ENCODE measurements at places on chromosomes 1 and 21. TPM values are rescaled to one million over a fixed set of nuclear protein-coding genes. Genes with fewer than 3 reads are reported as not detected.
A peak's percentile ranks its signal among the peaks of the same experiment; 100 is the strongest.

GRCh38 chr1:111733183-111733991 lies 5.8 kb downstream of the INKA2 start:
- DNase-seq, result peak; percentile 73
- H3K27ac ChIP-seq, result peak overlapping the region; percentile 83
- no peaks in the 10 kb centered on the region for H3K27me3 ChIP-seq
- H3K4me1 ChIP-seq, result peaks cover 37% of the 10 kb centered on the region
- H3K4me3 ChIP-seq, result no peak overlapping the region
- peaks cover 2% of the 10 kb centered on the region for H3K36me3 ChIP-seq

GRCh38 chr1:199716729-199717128 lies 310.8 kb upstream of the NR5A2 start:
- H3K36me3 ChIP-seq, result no peaks in the 10 kb centered on the region
- peaks cover 5% of the 10 kb centered on the region for H3K27me3 ChIP-seq
- no peaks in the 10 kb centered on the region for H3K4me1 ChIP-seq
- no peak overlapping the region for H3K27ac ChIP-seq
- no peak for DNase-seq

- H3K4me1 ChIP-seq, result no peaks in the 10 kb centered on the region
- peak; percentile 2 for DNase-seq
- no peak overlapping the region for H3K27ac ChIP-seq
- H3K36me3 ChIP-seq, result no peaks in the 10 kb centered on the region
- no peaks in the 10 kb centered on the region for H3K27me3 ChIP-seq
- H3K4me3 ChIP-seq, result no peak overlapping the region
These were observed 51.4 kb downstream of the GRIK1 start for GRCh38 chr21:29888437-29888836.

- H3K27me3 ChIP-seq, result no peaks in the 10 kb centered on the region
- H3K4me3 ChIP-seq, result no peak overlapping the region
- DNase-seq, result no peak
- no peak overlapping the region for H3K27ac ChIP-seq
These were observed 14.2 kb upstream of the F13B start for GRCh38 chr1:197081117-197081753.

DNA sequence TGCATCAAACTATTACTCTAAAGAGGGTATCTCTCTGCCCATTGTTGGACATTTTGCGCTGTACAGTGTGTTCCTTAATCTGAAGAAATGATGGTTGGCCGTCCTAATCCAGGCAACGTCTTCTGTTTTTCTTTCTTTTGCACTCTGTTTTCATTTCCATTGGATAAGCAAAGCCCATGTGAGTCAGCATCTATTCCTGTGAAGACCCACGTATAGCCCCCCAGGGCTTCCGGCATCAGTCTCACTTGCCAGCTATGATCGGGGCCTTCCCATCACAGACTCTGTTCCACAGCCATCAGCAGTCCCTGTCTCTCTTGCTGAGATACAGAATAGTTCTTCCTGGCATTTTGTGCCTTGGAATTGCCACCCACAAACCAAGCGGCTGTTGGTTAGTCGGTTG lies 29.2 kb upstream of the BRDT start:
- H3K4me1 ChIP-seq, result peaks cover 5% of the 10 kb centered on the region
- no peak for DNase-seq
- no peaks in the 10 kb centered on the region for H3K27me3 ChIP-seq
- H3K36me3 ChIP-seq, result no peaks in the 10 kb centered on the region
- H3K27ac ChIP-seq, result no peak overlapping the region

Gene LEMD1
- total RNA-seq, result not detected

Gene DYNLT5
- total RNA-seq, result under 0.01 TPM

Gene RHD
- not detected for total RNA-seq

Gene KLHL17
- total RNA-seq, result 5.6 TPM
